ENCODE measurements at places on chromosomes 6 and 20.
A peak's percentile ranks its signal among the peaks of the same experiment; 100 is the strongest.

GRCh38 chr20:33310327-33310899, 27.4 kb downstream of the BPIFB1 start:
- DNase-seq, result no peak

DNA sequence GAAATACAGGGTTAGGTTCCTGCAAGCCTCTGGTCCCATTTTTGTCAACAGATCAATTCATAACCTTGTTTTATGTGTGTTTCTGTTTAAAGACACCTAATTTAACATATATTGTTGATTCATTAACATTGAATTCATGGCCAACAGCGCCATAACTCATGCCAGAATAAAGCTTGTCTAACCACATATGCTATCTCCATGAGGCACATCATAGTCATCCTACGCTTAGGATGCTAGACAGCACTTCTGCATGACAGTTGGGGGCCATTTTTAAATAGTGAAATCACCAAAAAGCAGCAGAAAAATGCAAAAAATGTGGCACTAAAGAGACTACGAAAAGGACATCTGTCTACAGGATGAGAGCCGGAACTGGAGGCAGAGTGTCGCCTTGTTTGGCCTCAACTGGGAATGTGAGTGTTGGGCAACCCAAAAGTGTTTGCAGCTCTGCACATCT, 37.9 kb downstream of the TRAM2 start:
- DNase-seq, result no peak

GRCh38 chr6:54315656-54316055, 7.4 kb downstream of the TINAG start:
- no peak for DNase-seq

DNA sequence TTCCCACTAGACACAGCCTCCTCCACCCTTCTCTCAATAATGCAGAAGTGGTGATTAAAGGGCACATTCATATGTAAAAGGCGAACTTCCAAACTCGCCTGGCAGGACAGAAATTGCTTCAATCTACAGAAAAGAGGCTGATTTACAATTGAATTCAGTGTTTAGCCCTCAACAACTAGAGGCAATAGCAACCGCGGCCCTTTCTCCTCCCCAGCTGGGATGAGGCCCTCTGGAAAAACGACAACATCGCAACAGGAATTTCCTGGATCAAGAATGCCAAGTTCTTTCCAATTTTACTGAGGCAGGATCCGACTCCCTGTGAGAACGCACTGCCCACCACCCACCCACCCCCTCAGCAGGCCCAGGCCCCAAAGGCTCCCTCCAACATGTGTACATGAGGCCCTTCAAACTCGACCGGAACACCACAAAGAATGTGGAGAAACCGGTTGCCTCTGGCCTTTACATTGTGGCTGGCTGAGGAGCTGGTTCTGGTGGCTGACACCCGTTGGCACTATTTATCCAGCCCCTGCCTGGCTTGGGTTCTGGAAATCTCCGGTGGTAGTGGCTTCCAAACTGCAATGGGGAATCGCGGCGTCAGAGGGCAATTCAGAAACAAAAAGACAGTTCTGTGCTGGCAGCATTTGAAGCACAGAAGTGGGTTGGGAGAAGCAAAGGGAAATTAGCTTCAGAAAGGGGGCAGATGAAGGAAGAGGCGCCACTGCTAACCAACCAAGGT, 36.8 kb downstream of the ZMYND8 start:
- DNase-seq, result peak; percentile 95

GRCh38 chr6:106591111-106591825, 38.0 kb downstream of the RTN4IP1 start:
- no peak for DNase-seq

- no peak for DNase-seq
Measured at GRCh38 chr6:2434116-2434515, 188.7 kb upstream of the GMDS start.

DNA sequence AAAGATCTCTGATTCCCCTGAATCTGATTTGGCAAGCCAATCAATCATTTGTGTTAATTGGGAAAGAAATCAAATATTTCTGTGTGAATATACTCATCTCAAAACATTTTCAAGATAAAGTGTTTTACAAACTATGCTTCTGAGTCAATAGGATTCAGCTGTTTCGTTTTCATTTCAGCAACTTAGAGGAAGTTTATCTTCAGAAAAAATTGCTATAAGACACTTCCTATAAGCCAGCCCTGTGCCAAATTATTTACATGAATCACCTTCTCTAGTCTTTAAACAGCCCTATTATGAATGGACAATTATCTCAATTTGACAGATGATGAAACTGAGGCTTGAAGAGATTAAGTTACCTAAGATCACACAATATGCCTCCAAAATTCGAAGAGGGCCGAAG, 10.9 kb downstream of the DEFB129 start:
- DNase-seq, result no peak

DNA sequence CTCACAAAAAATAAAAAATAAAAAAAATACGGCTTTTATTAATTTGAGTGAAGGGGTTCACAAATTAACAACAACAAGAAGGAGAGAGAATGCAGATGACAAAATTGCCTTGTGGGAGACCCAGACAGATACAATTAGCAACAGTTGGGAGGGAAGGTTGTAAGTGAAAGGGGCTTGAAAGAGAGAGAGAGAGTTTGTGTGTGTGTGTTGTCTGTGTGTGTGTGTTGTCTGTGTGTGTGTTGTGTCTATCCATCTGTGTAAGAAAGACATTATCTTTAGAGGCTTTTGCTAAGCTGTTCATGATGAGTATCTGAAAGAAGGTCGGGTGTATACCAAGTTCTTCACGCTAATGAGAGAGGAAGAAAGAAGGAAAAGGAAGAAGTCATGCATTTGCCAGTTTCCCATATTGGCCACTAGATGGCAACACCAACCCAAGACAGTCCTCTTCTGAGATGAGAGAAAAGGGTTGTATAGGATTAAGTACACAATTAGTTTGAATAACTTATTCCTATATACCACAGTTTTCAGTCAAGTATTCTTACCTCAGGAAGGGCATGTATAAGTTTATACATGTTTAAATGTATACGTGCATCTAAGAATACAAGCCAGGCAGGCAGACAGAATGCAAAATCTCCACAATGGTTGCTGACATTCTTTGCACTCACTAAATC, 63.7 kb upstream of the CD2AP start:
- peak; percentile 51 for DNase-seq

- DNase-seq, result no peak
Measured at GRCh38 chr6:16546861-16547260, 214.4 kb downstream of the ATXN1 start.

GRCh38 chr6:152277826-152278329, 359.3 kb downstream of the SYNE1 start:
- DNase-seq, result peak; percentile 62

GRCh38 chr6:70843328-70843918, 113.4 kb downstream of the B3GAT2 start:
- no peak for DNase-seq

GRCh38 chr20:63161176-63161651, 54.7 kb downstream of the YTHDF1 start:
- no peak for DNase-seq

GRCh38 chr6:170086639-170087420, 204.0 kb downstream of the DLL1 start:
- DNase-seq, result no peak

DNA sequence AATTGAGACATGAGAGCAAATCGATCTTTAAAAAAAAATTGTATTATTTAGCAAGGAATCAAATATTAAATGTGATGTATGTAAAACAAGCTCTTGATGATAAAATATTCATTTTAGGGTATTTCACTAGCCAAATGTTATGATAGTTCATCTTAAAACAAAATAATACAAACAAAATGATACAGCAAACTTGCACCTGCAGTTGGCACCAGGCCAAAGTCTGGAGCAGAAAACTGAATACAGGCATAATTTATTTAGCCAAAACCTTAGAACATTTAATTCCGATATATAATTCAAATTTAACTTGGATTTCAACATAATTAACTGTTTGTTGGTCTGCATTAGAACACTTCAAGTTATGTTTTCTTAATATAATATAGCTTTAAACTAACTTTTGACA, 60.9 kb downstream of the EPHA7 start:
- DNase-seq, result no peak

DNA sequence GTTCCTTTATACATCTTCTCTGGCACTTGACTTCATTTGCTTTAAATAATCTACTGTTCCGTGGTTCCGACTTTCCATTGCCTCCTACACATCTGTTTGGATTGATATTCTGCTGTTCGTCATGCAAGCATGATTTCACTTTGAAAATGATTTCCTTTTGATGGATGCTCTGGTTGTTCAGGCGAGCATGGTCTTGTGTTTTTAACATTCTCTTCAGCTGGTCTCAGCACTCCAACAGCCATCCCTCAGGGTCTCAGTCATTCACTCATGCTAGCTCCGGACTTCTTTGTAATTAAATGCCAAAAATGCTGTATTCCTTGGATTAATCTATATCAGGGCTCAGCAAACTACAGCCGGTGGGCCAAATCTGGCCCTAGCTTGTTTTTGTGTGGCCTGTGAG, 27.2 kb upstream of the SPACA1 start:
- DNase-seq, result no peak

- peak; percentile 48 for DNase-seq
Measured at GRCh38 chr6:149566410-149567193, 427 bp downstream of the GINM1 start.

Data from prostate gland (tissue), 2 donors.